ENCODE measurements at places on chromosomes 4 and X. TPM values are rescaled to one million over a fixed set of nuclear protein-coding genes. Genes with fewer than 3 reads are reported as not detected.

GUCY1A1 gene
- total RNA-seq, result 88.4 TPM

SULT1E1 gene
- total RNA-seq, result not detected

DCAF8L2 gene
- total RNA-seq, result not detected

- DNase-seq, result no peak
Measured at GRCh38 chr4:4945021-4945420, 74.2 kb downstream of the CYTL1 start.

SPANXN4 gene
- total RNA-seq, result not detected

GRCh38 chrX:13090027-13090338 is 45.6 kb upstream of the FAM9C start:
- DNase-seq, result no peak
